ENCODE measurements at places on chromosomes 11 and 22.

GRCh38 chr11:75595429-75595828 is 33.4 kb downstream of the SERPINH1 start:
- DNase-seq: no peak

GRCh38 chr22:30044369-30044768 is 35.9 kb upstream of the HORMAD2 start:
- DNase-seq: peak; percentile 96

DNA sequence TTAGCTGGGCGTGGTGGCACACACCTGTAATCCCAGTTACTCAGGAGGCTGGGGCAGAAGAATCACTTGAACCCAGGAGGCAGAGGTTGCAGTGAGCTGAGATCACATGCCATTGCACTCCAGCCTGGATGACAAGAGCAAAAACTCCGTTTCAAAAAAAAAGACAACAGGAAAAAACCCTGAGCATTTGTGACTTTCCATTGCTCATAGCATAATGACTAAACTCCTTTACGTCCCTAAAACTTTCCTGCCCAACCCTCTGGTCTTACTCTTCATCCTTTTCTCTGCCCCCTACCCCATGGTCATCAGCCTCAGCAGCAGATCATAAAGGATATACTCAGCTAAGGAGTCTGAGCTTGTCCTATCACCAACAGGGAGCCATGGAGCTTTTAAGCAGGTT is 6.8 kb upstream of the LDLRAD3 start:
- no peak for DNase-seq

DNA sequence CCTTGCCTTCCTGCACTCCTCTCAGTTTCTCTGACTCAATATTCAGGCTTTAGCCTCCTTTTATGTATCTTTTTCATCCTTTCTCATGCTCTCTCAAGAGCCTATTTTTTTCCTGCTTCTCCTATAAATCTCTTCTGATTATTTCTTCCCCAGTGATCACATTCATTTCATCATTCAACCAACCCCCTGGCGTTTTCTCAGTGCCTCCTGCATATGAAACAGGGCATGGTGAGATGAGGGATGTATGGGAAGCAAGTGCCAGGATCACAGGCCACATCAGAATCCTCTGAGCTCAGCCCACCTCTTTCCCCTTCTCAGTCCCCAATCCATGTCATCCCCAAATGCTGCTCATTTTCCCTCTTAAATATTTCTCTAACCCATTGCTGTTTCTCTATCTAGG is 38.7 kb upstream of the NRIP3 start:
- DNase-seq: no peak

GRCh38 chr22:36334081-36334820 is 53.5 kb downstream of the MYH9 start:
- DNase-seq: no peak

- DNase-seq: no peak
These were observed 88.7 kb downstream of the IGLL5 start for GRCh38 chr22:22976033-22976922.
